ENCODE measurements at places on chromosomes 4 and X. TPM values are rescaled to one million over a fixed set of nuclear protein-coding genes. Genes with fewer than 3 reads are reported as not detected.

Gene SSX7
- total RNA-seq = not detected

Gene GABRG1
- total RNA-seq = not detected

Gene DUSP21
- total RNA-seq = not detected

Gene GLOD5
- total RNA-seq = 0.63 TPM

Gene INTS6L
- total RNA-seq = 0.36 TPM

Gene CHRDL1
- not detected for total RNA-seq

DNA sequence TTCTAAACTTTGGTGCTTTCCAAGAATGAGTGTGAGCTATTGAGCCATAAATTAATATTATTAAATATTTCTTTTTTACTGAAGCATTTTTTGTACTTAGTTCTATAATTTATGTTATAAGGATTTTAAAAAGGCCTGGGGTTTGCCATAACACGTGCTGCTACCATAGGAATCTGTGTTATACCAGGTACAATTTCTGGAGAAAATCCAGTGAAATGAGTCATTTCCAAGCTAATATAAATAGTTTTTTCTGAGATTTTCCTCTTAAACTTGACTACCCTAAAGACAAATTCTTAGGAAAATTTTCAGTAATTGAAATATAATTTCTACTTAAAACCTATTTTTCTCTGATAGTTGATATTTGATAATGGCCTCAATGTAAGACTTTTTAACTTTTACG, 130.8 kb downstream of the TLL1 start:
- no peak for DNase-seq

- DNase-seq = no peak
Observed at GRCh38 chr4:110306303-110306702, 107.9 kb upstream of the ELOVL6 start.

- no peak for DNase-seq
Observed at GRCh38 chr4:169063441-169063840, 53.4 kb upstream of the CBR4 start.

- DNase-seq = no peak
Observed at GRCh38 chr4:72410158-72410557, 158.9 kb downstream of the ADAMTS3 start.

DNA sequence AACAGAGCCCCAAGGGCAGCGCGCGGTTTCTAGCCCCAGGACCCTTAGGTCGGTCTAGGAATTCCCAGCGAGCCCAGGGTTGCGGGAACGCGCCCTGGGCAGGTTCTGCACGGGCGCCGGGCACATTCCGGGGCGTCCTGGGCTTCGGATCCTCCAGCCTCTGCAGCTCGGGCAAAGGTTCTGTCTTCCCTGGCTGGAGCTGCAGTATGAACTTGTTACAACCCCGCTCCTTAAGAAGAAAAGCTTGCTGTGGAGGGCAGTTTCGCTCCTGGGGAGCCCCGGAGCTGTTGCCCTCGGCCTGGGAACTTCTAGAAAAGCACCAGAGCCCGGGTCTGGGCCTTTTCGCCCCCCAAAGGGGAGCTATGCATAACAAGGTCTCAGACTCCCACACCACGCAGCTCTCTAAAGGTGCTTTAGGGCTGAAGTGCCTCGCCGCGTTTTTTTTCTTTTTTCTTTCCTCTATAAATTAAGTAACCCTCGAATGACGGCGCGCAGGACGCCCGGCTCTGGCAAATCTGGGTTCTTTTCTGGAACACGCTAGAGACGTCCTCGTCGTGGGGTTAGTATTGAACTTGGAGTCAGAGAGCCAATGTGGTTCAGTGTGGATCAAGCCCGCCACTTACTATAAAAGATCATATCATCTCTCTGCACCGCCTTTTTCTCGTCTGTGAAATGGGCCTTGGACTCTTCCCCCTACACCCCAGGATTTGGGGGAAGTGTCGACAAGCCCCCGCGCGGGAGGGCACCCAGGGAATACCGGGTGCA, 5.7 kb downstream of the MSX1 start:
- no peak for DNase-seq

GRCh38 chr4:147778942-147779341, 47.1 kb downstream of the ARHGAP10 start:
- no peak for DNase-seq

Gene GRXCR1
- total RNA-seq = not detected

Gene LIAS
- total RNA-seq = 5.5 TPM

- DNase-seq = peak; percentile 63
Observed at GRCh38 chr4:41258783-41259182, 2.1 kb downstream of the UCHL1 start.

Gene VSIG1
- 0.26 TPM for total RNA-seq

DNA sequence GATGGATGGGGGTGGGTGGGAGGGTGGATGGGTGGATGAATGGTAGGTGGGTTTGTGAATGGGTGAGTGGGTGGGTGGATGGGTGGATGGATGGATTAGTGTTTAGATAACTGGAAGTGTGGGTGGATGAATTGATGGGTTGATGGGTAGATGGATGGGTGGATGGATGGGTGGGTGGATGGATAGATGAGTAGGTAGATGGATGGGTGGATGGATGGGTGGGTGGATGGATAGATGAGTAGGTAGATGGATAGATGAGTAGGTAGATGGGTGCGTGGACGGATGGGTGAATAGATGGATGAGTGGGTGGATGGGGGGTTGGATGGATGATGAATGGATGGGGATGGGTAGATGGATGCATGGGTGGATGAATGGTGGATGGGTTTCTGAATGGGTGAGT, 20.3 kb upstream of the ASMTL start:
- no peak for DNase-seq

GRCh38 chr4:27278615-27279375, 418.2 kb downstream of the STIM2 start:
- peak; percentile 22 for DNase-seq

DNA sequence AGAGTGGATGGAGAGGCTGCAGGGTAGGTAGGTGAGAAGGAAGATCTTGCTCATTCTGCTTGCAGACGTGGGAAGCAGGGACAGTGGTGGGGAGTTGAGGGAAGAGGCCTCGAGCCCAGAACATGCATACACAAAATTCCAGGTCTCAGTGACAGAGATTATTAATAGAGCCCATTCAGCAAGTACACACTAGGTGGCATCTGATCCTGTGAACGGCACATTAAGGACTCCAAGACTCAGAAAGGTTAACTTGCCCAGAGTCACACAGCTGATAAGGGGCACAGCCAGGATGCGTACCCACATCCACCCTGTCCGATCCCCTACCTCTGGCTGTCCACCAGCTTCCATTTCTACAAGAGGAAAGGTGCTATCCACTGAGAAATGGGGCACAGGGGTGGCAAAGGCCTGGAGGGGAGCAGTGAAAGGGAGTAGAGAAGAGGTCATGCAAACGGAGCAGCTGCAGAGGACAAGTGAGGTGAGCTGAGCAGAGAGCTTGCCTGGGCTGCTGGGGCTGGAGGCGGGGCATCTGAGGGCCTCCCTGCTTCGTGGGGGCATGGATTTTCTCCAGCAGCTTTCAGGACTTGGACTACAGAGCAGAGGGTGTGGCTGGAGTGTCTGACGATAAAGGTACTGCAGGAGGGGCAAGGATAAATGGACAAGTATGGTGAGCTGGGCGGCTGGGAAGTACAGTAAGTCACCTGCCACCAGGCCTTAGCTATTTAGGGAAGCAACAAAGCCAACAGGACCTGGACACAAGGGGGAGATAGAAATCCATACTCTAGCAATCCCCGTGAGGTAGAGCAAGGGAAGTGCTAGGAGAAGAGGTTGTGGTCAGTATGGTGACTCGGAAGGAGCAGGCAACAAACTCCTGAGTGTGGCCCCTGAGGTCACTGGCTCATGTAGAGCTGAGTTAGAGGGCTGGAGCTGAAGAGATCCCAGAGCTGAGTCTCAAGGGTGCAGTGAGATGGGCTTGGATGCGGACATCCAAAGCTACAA, 11.2 kb downstream of the IDS start:
- DNase-seq = peak; percentile 51

Gene USP17L28
- not detected for total RNA-seq

- peak; percentile 95 for DNase-seq
Observed at GRCh38 chr4:140151699-140152012, 2.3 kb downstream of the MAML3 start.

GRCh38 chr4:1043651-1044468, 32.4 kb downstream of the FGFRL1 start:
- DNase-seq = peak; percentile 78

DNA sequence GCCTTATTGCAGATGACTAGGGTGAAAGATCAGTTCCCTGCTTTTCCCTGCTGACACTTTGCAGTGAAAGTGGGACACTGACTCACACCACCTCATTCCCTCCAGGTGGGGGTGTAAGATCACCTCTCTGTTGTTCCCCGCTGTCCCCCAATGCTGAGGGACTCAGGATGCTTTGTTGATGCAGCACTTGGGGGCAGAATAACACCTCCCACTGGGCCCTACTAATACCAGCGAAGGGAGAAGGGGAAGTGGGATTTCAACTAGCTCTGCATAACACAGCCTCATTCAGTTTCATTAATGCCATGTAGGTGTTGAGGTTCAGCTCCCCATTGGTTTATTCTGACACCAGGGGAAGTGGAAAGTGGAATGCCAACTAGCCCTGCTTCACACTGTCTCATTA, 43.6 kb upstream of the IL1RAPL2 start:
- DNase-seq = no peak

Gene POU4F2
- total RNA-seq = not detected

Gene SFRP2
- total RNA-seq = not detected

GRCh38 chr4:182823576-182823975, 93.6 kb downstream of the DCTD start:
- no peak for DNase-seq

- DNase-seq = no peak
Observed at GRCh38 chr4:129322920-129323319, 227.0 kb downstream of the C4orf33 start.

DNA sequence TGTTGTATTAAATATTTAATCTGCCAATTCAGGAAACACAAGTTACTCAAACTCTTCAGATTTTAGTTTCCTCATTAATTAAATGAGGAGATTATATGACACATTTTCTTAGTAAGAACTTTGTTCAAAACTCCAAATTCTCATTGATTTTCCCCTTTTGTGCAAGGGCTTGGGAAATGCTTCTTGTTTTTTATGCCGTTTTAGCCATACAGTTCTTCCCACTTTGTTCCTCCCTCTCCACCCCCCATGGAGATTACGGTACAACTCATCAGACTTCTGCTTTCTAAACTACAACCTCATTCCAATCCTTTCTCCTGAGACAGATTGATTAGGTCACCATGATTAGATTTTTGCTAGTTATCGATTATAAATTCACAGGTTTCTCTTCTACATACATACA, 10.9 kb upstream of the BBS7 start:
- DNase-seq = no peak

Gene DMP1
- total RNA-seq = not detected

Data from HT-29 (cell line).